Lung (tissue), 17 donors: ENCODE measurements at places on chromosomes 2 and 18. TPM values are rescaled to one million over a fixed set of nuclear protein-coding genes. Genes with fewer than 3 reads are reported as not detected.

DNA sequence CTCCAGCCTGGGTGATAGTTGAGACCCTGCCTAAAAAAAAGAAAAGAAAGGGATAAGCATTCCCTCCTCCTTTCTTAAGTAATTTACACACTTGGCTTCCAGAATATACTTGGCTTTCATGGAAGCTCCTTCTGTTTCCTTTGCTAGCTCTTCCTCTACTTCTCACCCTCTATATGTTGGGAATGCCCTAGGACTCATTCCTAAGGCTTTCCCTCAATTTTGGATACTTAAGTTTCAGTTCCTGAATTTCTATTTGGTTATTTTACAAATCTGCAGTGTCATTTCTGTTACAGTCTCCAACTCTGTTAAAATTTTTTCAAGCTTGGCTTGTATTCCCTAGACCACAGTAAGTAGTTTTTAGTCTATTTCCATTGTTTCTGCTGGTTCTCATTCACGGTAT, 23.6 kb downstream of the SP3 start:
- no peak for DNase-seq

DNA sequence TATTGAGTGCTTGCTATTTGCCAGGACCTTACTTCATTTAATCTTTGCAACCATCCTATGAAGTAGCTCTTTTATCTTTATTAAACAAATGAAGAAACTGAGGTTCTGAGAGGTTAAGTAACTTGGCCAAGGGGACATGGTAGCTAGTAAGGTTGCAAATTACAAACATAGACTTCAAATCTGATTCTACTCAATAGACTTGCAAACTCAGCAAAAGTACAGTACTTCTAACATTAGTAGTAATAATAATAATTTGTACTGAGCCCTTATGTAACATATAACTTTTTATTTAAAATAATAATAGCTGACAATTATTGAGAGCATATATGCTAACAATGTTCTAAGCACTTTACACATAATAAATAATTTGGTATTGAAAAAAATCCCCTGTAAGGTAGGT, 255.7 kb upstream of the ATP5MC3 start:
- DNase-seq: no peak

DNA sequence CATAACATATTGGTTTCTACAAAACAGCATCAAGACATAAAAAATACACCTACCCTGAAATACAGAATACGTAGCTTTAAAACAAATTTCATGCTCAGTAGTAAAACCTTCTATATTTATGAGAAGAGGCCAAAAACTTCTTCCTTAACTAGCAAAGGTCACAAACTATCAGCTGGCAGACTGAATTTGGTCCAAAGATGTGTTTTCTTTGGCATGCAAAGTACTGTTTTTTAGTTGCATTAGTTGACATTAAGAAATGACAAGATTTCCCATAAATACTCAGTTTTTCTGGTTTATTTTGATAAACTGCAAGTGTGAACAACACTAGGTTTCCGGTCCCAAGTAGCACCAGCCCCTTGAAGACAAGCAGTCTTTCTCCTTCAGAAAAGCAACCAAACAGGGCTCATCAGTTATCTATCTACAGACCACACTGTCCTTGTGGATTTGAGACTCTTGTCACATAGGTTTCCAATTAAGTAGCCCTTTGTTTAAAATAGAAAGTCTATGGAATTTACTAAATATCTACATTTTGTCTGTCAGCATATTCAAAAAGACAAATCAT, 35.6 kb downstream of the SLC25A12 start:
- peak; percentile 78 for DNase-seq

CREG2 gene
- not detected for total RNA-seq

DNA sequence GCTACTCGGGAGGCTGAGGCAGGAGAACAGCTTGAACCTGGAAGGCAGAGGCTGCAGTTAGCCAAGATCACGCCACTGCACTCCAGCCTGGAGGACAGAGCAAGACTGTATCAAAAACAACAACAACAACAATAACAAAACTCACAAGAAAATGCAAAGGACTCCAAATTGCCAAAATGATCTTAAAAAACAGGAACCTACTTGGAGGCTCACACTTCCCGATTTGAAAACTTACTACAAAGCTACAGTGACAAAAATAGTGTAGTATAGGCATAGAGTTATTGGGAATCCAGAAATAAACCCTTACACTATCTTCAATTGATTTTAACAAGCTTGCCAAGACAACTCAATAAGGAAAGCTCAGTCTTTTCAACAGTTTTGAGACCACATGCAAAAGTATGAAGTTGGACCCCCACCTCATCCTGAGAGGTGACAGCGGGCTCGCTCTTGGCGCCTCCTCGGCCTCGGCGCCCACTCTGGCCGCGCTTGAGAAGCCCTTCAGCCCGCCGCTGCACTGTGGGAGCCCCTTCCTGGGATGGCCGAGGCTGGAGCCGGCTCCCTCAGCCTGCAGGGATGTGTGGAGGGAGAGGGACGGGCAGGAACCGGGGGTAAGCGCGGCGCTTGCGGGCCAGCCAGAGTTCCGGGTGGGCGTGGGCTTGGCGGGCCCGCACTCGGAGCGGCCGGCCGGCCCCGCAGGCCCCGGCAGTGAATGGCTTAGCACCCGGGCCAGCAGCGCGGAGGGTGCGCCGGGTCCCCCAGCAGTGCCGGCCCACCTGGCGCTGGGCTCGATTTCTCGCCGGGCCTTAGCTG, 18.3 kb upstream of the ACVR2A start:
- no peak for DNase-seq

DNA sequence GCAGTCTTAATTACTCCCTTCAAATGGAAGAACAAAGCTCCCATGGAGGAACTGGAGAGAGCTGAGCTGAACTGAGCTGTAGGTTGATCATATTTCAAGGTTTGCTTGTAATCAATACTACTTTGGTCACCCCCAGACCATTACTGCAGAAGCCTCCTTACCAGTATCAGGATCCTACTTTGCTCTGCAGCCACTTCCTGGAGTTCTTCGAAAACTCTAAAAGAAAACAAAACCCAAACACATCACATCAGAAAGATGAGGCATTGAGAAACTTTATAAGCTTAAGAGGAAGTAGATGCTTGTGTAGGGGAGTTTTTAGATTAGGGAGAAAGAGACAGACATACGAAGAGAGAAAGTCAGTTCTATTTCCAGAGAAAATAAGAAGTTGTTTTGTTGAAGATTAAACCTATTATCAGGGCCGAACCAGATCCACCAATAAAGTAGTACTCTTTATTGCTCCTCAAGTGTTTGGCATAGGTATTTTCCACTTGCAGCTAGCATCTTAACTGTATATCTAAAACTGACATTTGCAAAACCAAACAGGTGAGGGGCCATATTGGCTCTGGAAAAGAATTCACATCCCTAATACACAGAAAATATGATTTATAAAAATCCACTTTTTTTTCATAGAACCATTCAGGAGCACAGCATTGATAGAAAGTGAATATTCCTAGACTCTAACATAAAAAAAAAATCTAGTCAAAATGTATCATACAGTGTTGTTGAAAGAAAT, 166.9 kb upstream of the KLF7 start:
- DNase-seq: no peak

DNA sequence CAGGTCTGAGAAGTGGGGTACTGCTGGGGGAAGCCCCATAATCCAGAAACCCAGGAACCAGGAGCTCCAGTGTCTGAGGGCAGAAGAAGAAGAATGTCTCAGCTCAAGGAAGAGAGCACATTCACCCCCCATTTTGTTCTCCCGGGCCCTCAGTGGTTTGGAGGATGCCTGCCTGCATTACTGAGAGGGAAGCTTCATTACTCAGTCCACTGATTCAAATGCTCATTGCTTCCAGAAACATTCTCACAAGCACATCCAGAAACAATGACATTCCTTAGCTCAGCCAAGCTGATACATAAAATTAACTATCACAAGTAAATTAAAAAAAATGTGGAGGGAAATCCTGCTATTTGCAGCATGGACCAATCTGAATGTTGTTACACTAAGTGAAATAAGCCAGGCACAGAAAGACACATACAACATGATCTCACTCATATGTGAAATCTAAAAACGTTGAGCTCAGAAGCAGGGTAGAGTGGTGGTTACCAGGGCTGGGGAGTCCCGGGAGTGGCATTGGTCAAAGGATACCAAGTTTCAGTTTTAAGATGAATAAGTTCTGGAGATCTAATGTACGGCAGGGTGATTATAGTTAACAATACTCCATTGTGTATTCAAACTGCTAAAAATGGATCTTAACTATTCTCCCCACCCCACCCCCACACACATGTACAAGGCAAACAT, 459.3 kb downstream of the GALR1 start:
- DNase-seq: no peak
